CD8-positive, alpha-beta T cell (primary cell): ENCODE measurements at places on chromosomes 1 and 21. TPM values are rescaled to one million over a fixed set of nuclear protein-coding genes. Genes with fewer than 3 reads are reported as not detected.

Gene UBIAD1
- total RNA-seq = 18.2 TPM

- no peak for DNase-seq
Measured at GRCh38 chr1:109882288-109883245, 28.1 kb upstream of the CSF1 start.

DNA sequence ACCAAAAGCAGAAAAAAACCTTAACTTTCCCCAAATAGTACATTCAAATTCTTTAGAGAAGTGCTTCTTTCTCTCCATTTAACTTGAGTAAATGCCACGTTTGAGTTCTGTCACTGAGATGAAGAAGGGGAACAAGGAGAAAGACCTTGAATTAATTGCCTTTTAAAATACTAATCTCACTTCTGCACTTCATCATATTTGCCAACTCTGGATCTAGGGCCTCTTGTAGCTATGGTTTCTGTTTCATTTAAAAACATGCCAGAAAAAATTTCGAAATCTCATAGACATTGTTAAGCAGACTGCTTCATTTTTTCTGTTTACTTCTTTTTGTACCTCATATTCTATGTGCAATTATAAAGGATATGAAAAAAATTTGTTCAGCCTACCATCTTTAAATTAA lies 24.6 kb downstream of the MIXL1 start:
- DNase-seq = no peak

DNA sequence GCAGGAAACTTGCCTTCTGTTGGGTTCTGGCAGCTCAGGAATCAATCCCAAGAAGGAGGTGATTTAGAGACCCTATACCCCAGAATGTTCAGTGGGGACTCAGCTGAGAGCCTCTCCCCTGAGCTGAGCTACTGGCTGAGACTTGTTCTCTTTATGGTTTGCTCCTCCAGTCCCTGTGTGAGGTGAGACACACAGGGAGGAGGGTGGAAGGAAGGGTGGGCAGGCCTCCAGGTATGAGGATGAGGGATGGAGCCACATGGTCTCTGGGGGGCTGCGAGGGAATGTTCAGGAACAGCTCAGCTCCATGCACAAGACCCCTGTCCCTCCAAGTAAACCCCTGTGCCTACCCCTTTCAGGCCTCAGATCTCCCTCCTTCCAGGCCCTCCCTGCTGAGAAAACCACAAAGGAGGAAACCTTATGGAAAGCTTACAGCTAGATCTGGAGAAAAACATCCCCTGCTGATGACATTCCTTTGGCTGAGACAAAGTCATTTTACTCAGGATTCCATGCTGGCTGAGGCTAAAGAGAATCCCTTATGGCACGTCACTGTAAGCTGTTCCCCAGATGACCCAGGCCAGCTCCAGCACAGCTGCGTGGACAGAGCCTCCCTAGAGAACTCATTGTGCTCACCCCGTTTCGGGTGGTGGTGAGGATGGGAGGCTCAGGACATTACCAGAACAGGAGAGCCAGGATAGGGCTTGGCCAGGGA lies 91.5 kb upstream of the IPO9 start:
- DNase-seq = no peak

- DNase-seq = no peak
Measured at GRCh38 chr1:16138772-16139221, 17.1 kb downstream of the EPHA2 start.

Gene NFASC
- total RNA-seq = not detected

Gene LAX1
- total RNA-seq = 13.7 TPM

GRCh38 chr1:94514095-94514727 lies 27.3 kb downstream of the F3 start:
- no peak for DNase-seq

Gene MR1
- 16.0 TPM for total RNA-seq

- DNase-seq = no peak
Measured at GRCh38 chr1:36963006-36963405, 71.3 kb downstream of the GRIK3 start.

Gene BNIPL
- 0.08 TPM for total RNA-seq

- DNase-seq = no peak
Measured at GRCh38 chr1:106207185-106207584, 849.3 kb upstream of the PRMT6 start.

- DNase-seq = peak; percentile 21
Measured at GRCh38 chr1:193185901-193186731, at the start of gene B3GALT2. Gene B3GALT2, minus strand, starts transcription at chr1:193186613. Its CDS starts 5,051 bp downstream, at chr1:193181562.

DNA sequence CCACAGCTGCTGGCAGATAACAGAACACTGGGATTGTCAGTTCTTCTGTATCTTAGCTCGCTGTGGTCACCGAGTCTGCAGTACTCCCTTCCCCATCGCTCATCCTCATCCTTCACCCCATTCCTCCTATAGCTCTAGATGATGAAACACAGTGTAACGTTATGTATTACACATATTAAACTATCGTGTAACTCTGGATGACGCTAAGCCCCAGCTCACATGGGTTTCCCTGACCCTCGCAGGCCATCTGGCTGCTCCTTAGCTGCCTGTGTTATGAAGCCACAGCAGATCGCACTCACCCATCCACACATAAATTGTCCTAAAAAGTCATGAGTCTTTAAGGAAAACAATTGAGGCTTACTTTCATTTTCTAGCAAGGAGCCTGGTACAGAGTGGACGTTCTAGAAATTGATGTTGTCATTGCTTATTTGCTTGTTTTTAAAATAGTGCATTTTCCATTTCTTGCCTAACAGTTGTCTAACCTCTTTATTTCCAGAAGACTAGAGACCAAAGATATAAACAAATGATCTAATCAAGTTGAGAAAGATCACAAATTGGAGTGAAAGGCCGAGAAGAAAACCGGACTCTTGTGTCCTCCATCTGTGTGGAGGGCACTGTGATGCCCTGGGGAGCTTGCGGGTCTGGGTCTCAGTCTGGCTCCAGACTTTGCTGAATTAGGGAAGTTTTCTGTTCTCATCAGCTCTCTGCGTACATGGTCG lies 24.3 kb upstream of the PCP4 start:
- no peak for DNase-seq

GRCh38 chr1:199305053-199305452 lies 666.2 kb downstream of the PTPRC start:
- DNase-seq = no peak

- no peak for DNase-seq
Measured at GRCh38 chr1:205518661-205519540, 14.4 kb downstream of the CDK18 start.

DNA sequence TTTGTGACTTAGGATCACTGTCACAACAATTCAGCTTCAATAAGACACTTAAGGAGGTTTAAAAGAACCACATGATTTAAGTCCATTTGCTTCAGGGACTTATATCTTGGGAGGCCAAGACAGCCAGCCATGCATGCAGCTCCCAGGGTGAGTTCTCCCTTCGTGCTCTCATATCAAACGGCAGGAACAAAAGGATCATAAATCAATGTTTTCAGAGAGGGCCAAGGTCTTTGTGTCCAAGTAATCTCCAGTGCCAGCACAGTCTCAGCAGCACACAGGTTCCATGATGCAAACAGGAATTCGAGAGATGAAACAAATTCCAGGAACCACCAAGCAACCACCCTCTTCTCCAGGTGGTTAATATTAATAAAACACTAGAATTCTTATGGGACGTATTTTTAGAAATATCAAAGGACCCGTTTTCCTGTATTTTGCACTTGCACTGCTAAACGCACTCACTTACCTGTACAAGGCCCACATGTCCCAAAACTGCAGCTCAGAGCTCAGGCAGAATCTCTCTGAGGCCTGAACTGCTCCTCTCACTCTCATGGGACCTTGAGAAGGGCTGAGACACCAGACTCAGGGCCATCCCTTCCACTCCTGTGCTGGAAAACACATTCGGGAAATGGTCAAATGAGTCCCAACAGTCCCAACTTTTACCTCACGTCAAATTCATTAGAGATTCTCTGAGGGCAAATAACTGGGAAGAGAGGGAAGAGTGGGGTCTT lies 100.0 kb upstream of the RAB4A start:
- DNase-seq = no peak

DNA sequence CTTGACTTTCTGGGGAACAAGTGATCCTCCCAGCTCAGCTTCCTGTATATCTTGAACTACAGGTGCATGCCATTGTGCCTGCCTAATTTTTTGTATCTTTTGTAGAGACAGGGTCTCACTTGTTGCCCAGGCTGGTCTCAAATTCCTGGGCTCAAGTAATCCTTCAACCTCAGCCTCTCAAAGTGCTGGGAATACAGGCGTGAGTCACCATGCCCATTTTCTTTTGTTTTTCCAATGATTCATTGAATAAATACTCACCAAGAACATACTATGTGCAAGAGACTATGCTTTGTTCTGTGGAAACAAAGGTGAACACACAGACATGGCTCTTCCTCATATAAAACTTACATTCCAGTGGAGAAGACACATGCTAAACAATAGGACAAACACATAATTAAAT lies 407.8 kb upstream of the DAB1 start:
- DNase-seq = no peak

Gene GNG5
- total RNA-seq = 19.5 TPM

Gene SLC41A1
- total RNA-seq = 41.7 TPM

- no peak for DNase-seq
Measured at GRCh38 chr1:184088037-184088436, 36.5 kb downstream of the TSEN15 start.

DNA sequence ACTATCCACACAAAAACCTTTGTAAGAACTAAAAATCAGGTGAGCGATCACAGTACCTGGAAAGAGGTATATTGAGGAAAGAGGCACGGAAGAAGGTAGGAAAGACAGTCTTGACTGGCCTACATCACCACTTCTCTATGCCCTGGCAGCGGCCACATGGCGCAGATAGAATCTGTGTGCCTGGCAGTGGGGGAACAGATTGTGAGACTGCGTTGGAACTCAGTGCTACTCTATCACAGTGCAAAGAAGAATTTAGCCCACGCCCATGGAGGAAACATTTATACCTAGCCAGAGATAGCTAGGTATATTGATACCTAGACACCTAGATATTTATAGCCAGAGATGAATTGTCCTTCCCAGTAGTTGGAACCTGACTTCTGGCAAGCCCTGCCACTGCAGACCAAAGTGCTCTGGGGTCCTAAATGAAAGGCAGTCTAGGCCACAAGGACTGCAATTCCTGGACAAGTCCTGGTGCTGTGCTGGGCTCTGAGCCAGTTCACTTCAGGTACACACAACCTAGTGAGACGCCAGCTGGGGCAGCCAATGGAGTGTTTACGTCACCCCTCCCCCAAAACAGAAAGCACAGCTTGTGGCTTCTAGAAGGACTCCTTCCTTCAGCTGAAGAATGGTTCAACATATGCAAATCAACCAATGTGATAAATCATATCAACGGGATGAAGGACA lies 51.9 kb downstream of the DHX9 start:
- DNase-seq = no peak

DNA sequence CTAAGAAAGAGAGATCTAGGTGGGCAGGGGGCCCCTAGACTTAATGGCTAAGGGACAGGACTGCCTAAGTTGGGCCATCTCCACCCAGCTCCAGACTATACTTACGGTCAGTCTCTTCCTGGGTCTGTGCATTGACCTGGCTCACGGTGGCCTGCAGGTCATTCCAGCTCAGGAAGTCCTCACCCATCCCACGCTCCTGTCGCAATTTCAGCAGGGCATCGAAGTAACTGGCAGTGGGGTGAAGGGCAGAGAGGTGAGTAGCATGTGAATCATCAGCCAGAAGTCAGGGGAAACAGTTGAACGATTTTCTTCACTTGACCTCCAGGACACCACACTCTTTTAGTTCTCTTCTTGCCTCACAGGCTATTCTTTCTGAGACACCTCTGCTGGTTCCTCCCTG lies 20.5 kb downstream of the IQGAP3 start:
- DNase-seq = no peak

GRCh38 chr21:27839512-27840115 lies 872.7 kb upstream of the ADAMTS5 start:
- no peak for DNase-seq

DNA sequence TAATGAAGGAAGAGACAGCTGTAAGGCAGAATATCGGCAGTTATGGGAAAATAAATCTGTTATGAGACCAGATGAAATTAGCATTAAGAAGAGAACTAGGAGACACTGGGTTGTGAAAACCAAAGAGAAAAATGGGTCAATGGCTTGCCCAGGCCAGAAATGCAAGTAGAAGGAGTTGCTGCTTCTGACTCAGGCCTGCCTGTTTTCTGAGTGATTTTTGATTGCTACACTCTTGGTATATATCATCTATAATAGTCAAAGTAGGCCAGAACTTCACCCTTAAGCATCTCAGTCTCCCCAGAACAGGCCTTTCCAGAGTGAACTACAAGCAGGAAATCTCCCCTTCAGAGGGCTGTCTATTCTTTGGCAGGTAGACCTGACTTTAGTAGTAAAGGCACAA lies 107.0 kb downstream of the NRIP1 start:
- no peak for DNase-seq

Gene FCRL5
- 0.60 TPM for total RNA-seq

GRCh38 chr1:212466437-212466836 lies 33.7 kb downstream of the NENF start:
- no peak for DNase-seq

Gene A3GALT2
- total RNA-seq = not detected

Gene RNU1-2
- total RNA-seq = 3,774 TPM

GRCh38 chr1:28123461-28123961 lies 35.1 kb upstream of the EYA3 start:
- DNase-seq = no peak

- no peak for DNase-seq
Measured at GRCh38 chr1:100628631-100629081, 90.7 kb downstream of the GPR88 start.

Gene GPR52
- 0.49 TPM for total RNA-seq

GRCh38 chr1:58699011-58699762 lies 675 bp downstream of the MYSM1 start:
- no peak for DNase-seq

Gene ARPC5
- 14.2 TPM for total RNA-seq

DNA sequence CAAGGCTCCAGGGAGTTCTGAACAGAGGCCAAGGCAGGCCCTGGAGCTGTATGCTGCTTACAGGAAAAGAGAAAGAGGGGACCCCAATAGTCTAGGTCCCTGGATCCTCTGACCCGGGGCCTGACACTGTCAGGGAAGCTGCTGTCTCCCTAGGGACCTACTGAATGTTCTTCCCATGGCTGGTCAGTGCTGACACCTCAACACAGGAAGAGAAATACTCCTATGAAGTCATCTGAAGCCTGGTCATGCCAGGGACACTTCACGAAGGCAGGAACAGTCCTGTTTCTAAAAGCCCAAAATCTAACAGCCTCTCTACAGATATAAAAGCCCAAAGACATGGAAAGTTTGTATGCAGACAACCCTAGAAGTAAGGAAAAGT lies 1.7 kb upstream of the LAD1 start:
- DNase-seq = no peak

Gene IVL
- not detected for total RNA-seq

DNA sequence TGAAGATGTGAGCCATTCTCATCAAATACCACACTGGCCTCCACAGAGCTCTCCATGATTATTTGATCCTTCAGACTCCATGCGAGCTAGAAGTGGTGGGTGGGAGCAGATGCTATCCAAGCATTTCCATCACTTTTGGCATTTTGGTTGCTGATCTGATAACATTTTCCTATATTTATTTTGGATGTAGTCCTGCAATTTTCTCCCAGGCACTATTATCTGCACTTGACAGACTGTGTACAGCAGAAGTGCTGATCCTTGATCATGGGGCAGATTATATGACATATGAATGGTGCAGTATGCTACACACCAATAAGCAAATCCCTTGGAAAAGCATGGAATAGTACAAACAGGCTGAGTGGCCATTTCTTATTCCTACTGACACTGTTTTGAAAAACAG lies 167.6 kb upstream of the LRRC7 start:
- DNase-seq = no peak
